Stimulated activated CD4-positive, alpha-beta T cell treated with anti-CD3 and anti-CD28 coated beads, Interleukin-12 subunit alpha, Interleukin-12 subunit beta, amount 100 ng/mL, for 24 hours (primary cell): ENCODE measurements at places on chromosomes 11 and 22.
A peak's percentile ranks its signal among the peaks of the same experiment; 100 is the strongest.

DNA sequence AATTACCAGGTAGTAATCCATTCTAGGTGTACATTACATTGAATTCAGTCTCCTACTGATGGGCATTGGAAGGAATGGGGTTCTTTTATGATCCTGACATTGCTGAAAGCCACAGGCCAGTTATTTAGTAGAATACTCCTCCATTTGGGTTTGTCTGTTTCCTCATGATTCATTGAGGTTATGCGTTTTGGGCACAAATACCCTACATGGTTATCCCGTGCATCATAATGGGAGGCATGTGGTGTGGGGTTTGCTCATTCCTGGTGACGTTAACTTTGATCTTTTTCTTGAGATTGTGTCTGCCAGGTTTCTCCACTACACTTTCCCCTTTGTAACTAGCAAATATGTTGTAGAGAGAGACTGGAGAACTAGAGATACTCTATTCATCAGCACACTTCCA lies 5.5 kb downstream of the FOLR3 start:
- DNase-seq = no peak

DNA sequence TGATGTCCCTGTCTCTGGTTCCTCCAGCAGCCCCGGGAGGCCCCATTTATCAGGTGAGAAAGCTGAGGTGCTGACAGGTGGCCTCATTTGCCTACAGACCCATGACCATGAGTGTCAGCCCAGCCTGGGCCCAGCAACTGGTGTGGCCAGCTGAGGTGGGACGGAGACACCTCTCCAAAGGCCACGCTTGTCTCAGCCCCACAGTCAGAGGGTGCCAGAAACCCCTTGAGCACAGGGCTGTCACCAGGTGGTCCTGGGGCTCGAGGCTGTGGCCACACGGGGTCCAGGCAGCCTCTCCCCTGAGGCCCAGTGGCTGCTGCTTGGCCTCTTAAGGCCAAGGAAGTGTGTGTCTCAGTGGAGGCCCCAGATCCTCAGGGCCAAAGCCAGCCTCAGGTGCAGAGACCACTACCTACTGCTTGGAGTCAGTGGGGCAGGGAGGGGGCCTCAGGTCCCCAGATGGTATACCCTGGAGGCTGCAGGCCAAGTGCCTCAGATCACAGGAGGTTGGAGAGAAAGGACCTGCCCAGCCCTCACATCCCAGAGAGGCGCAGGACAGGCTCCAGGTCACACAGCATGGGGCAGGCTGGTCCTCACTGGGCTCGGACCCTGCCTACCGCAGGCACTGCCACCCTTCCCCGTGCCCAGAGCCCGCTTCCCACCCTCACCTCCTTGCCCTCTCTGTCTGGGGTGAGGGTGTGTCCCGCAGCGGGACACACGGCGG lies 11.4 kb downstream of the RAB3IL1 start:
- no peak for DNase-seq

DNA sequence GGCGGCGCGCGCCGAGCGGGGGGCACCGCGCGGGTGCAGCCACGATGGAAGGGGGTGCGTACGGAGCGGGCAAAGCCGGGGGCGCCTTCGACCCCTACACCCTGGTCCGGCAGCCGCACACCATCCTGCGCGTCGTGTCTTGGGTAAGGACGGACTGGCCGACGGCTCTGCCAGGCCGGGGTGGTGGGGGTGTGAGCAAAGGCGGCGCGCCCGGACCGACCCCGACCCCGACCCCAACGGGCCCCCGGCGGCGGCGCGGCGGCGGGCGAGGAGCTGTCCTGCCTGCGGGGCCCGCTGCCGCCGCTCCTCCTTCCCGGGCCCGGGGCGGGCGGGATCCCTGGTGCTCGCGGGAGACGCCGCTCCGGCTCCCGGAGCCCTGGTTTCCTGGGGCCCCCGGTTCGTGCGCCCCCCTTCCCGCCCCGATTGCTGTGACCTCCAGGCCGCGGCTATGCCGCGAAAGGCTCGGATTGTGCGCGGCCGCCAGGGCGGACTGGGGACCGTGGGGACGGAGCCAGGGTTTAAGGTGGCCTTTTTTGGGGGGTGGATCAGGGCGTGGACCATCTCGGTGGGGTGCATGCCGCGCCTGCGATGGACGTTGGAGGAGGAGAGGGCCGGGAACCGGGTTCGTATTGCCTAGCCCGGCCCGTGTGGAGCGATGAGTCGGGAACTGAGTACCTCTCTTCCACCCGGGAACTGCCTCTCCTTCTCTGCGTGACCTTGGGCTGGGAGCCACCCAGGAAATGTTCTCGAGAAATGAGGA lies at the start of gene SYNGR1:
Gene SYNGR1, plus strand, starts transcription at position 25 of the 760 bp plus-strand sequence. Its CDS starts 20 bp downstream, at position 45.
- no peak for DNase-seq

- DNase-seq = no peak
Observed at GRCh38 chr11:85740481-85741400, 54.7 kb upstream of the CCDC89 start.

GRCh38 chr22:25760848-25761595 lies 19.0 kb downstream of the MYO18B start:
- no peak for DNase-seq

- DNase-seq = no peak
Observed at GRCh38 chr22:26586556-26587325, 3.2 kb downstream of the TPST2 start.

DNA sequence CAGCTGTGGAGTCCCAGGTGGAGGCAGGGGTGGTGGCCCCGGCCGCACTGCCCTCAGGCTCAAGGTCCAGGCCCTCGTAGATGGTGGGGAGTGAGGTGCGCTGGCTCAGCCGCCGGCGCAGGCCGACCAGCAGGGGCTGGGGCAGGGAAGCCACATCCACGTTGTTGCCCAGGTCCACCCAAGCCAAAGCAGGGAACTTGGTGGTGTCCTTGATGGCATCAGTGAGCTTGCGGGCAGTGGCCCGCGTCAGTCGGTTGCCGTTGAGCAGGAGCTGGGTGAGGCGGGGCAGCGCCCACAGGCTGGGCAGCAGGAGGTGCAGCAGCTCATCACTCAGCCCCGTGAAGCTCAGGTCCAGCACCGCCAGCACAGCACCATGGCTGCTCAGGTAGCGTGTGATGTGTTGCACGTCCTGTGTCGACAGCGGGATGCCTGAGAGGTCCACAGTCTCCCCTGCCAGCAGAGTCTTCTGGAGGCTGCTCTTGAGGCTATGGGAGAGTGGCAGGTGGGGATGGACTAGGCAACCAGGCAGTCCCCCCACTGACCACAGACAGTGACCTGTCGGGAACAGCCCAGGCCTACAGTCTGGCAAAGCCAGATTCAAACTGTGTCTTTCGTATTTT lies 6.8 kb downstream of the LRRC75B start:
- no peak for DNase-seq

- DNase-seq = no peak
Observed at GRCh38 chr22:38292694-38293093, 19.9 kb upstream of the TMEM184B start.

DNA sequence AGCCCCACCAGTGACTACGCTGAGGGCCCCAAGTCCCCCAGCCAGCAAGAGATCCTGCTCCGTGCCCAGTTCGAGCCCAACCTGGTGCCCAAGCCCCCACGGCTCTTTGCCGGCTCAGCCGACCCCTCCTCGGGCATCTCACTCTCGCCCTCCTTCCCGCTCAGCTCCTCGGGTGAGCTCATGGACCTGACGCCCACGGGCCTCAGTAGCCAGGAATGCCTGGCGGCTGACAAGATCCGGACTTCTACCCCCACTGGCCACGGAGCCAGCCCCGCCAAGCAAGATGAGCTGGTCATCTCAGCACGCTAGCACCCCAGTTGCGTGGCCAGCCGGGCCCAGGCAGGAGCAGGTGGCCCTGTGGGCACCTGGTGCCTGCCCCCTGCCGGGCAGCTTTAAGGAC lies 8.3 kb upstream of the MYRF start:
- no peak for DNase-seq

- no peak for DNase-seq
Observed at GRCh38 chr11:61596542-61596941, 15.7 kb upstream of the SYT7 start.

GRCh38 chr11:134730101-134730500 lies 318.1 kb upstream of the B3GAT1 start:
- no peak for DNase-seq

DNA sequence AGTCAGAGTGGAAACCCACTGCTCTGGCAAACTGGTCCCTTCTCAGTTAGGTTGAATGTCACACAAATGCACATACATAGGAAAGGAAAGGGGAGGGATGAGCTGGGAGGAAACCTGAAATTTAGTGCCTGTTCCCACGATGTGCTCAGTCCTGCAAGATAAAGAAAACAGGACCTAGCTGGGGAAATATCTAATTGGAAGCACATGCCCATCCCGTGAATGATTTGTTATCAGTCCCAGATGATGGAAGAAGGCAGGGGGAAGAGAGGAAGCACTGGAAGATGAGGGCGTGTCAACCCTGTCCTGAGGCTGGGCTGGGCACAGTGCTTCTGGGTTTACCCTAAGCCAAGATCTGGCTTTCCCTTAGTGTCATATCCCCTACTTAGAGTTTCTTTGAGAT lies 173.9 kb downstream of the NAV2 start:
- DNase-seq = no peak

DNA sequence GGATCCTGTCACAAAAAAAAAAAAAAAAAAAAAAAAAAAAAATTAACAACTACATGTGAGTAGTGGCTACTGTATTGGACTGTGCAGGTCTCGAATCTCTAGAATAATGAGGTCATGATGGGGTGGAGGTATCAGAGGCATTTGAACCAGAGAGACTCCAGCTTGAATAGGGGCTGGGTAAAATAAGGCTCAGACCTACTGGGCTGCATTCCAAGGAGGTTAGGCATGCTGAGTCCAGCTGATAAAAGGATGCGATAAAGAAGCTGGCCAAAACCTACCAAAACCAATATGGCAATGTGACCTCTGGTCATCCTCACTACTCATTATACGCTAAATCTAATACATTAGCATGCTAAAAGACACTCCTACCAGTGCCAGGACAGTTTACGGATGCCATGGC lies 5.9 kb upstream of the PACSIN3 start:
- no peak for DNase-seq

GRCh38 chr22:23138584-23139435 lies 3.0 kb downstream of the RSPH14 start:
- no peak for DNase-seq

DNA sequence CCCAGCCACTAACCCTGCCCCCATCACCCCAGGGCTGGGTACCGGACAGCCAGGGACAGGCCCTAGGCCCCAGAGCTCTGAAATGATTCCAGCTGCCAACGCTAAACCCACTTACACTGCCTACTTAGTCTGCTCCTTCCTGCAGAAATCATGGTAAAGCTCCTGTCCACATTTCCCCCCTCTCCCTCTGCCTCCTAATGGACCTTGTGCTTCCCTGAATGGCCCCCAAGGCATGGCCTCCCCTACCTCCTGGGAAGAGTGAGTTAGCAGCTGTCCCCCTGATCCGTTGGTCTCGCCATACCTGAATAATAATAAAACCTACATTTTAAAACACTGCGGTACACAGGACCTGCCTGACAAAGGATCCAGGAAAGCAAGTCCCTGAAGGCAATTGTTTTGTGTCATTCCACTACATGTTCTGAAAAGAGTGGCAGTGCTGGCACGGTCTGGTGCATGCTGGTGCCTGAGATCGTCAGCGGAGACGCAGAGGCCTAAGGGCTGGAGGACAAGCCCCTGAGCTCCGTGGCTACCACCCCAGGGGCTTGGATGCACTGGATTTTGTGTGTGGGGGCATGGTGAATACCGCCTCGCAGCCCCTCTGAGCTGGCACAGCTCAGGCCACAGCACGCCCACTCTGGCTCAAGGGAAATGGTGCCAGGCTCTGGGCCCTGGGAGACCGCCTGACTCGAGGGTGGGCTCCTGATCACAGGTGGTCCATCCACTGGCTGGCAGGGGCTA lies 186.3 kb downstream of the CTTN start:
- no peak for DNase-seq

DNA sequence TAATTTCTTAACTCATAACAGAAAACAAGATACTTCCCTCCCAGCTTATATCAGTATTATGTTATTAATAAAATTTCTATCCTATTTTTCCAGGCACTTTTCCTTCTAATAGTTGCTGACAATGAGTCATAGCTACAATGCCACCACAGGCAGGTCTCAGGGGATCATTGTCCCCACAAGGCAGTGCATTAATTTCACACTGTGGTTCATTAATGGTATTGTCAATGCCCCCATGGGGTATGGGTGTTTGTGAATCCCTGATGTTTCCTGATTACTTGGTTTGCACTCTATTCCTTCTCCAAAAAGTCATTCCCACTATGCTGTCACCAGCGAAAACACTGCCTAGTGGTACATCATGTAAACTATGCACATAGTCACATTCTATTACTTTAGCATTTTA lies 345.5 kb upstream of the CTSC start:
- DNase-seq = no peak

GRCh38 chr22:30506507-30506968 lies 1.0 kb upstream of the SEC14L4 start:
- no peak for DNase-seq

- DNase-seq = no peak
Observed at GRCh38 chr22:20094197-20094807, 14.3 kb downstream of the DGCR8 start.

- no peak for DNase-seq
Observed at GRCh38 chr11:117686711-117687110, 110.3 kb downstream of the DSCAML1 start.

- DNase-seq = no peak
Observed at GRCh38 chr11:78823588-78823987, 248.9 kb upstream of the NARS2 start.

DNA sequence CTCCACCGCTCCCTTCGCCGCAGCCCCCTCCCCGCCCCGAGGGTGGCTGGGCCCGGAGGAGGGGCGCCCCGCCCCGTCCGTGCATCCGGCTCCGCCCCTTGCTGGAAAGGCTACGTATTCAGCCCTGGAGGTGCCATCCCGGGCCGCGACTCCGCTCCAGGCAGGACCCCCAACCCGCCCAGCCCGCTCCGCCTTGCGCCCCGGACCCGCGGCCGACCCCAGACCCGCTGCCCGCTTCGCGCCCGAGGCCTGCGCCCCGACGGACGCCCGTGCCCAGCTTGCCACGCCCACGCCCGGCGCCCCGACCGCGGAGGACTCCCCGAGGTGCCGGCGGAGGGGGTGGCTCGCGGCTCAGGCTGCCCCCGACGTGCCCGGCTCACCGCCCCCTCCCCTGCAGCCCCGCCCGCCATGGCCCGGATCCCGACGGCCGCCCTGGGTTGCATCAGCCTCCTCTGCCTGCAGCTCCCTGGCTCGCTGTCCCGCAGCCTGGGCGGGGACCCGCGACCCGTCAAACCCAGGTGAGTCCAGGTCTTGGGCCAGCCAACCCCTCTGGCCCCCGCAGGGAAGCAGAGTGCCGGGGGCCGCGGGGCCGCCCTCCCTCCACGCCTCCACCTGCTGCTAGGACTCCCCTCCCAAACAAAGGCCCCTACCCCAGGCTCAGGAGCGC lies at the start of gene ADM2:
Gene ADM2, plus strand, starts transcription at position 104 of the 667 bp plus-strand sequence. Its CDS starts 305 bp downstream, at position 409.
- peak; percentile 47 for DNase-seq

- no peak for DNase-seq
Observed at GRCh38 chr11:125892994-125893393, 5.5 kb downstream of the HYLS1 start.
